ENCODE measurements at places on chromosomes 7 and 10. TPM values are rescaled to one million over a fixed set of nuclear protein-coding genes. Genes with fewer than 3 reads are reported as not detected.

Gene CREB5
- not detected for total RNA-seq

Gene MMRN2
- not detected for total RNA-seq

Gene GRB10
- 0.78 TPM for total RNA-seq

Gene CPN1
- not detected for total RNA-seq

Gene DOCK4
- 1.6 TPM for total RNA-seq

Gene WIPF3
- total RNA-seq: not detected

Gene LIPN
- total RNA-seq: not detected

Gene MYH16
- total RNA-seq: not detected

Gene CYP26C1
- total RNA-seq: 0.06 TPM

Gene ACSM6
- total RNA-seq: not detected

Gene TDRD1
- 0.25 TPM for total RNA-seq

Gene CFAP46
- not detected for total RNA-seq

Gene GRM3
- not detected for total RNA-seq

Gene ASB10
- not detected for total RNA-seq

Gene NRP1
- 1.9 TPM for total RNA-seq

Gene UNCX
- total RNA-seq: not detected

Gene SYT15B
- total RNA-seq: 0.06 TPM

Gene CCDC201
- total RNA-seq: not detected

Gene ZNF467
- total RNA-seq: not detected

Gene TAS2R41
- total RNA-seq: not detected
